ENCODE measurements at places on chromosomes 7 and 10.

DNA sequence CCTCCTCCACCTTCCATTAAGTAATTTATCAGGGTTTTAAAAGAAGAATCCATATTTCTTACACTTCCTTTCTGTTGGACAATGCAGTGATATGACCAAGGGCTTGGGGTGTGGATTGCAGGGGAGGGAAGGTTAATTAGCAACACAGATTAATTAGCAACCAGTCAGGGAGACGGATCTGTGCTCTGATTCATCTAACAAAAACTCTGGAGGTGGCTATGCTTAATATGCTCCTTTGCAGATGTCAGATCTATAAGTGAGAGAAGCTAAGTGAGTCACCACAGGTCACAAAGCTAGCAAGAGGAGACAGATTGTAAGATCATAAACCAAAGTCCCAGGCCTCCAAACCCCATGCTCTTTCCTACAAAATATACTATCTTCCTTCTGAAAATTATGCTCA, 178.8 kb upstream of the ITGB1 start:
- no peak for DNase-seq

- peak; percentile 22 for DNase-seq
Observed at GRCh38 chr7:127251036-127251464, 1.7 kb downstream of the GRM8 start.

DNA sequence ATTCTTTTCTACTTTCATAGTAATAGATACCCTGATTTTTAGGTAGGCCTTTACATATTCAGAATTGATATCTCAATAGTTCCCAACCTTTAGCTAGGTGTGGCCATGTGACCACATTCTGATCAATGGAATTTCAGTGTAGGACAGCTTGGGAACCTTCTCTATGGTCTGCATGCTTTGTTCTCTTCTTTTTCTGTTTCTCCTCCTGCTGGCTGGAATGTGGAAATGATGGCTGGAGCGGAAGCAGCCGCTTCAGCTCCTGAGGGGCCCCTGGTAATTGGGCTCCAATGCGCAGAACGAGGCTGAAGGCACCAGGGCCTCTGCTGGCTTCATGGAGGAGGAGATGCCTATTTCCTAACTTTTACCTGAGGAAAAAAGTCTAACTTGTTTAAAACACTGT, 152.6 kb downstream of the ZMYND11 start:
- no peak for DNase-seq

GRCh38 chr10:96858706-96859050, 26.6 kb downstream of the LCOR start:
- no peak for DNase-seq

GRCh38 chr10:117710181-117710798, 167.7 kb downstream of the EMX2 start:
- no peak for DNase-seq

DNA sequence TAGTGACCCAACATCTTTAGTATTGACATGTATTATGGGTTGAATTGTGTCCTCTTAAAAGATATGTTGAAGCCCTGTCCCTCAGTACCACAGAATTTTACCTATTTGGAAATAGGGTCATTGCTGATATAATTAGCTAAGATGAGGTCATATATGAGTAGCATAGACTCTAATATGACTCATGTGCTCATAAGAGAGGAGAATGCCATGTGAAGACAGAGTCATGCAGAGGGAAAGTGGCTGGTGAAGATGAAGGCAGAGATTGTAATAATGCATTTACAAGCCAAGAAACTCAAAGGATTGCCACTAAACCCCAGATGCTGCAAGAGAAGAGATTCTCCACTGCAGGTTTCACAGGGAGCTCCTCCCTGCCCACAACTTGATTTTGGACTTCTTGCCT, 496.4 kb downstream of the KIF20B start:
- DNase-seq = no peak

DNA sequence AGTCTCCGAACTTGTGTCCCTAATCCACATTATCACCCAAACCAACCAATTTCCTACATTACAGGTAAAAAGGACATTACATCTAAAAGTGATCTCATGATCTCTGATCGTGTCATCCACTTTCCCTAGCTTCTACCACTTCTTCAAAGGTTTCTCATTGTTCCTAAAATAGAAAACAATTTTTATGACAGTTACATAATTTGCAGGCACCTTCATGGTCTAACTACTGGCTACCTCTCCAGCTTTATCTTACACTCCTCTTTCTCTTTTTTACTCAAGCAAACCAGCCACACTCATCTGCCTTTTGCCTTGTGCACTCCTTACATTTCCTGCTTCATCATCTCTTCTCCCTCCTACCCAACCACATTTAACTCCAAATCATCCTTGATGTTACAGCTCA, 886.7 kb upstream of the SORCS1 start:
- no peak for DNase-seq

DNA sequence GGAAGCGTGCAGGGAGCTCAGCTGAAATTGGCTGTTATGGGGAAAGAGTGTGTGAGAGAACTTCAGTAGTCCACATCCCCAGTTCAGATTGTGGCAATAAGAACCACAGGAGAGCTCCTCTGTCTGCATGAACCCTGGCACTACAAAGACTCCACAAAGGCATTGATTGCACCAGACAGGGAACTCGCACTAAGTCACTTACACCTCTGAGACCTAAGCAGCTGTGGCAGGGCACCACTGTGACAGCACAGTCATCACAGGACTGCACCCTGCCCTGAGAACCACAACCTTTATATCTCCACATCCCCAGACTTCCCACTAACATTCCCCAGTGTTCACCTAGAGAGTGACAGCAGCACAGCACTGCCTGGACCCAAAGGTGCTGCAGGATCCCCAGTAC, 226.8 kb downstream of the XPNPEP1 start:
- DNase-seq = no peak

- no peak for DNase-seq
Observed at GRCh38 chr10:13019280-13019679, 17.8 kb upstream of the CCDC3 start.

- DNase-seq = no peak
Observed at GRCh38 chr10:49290131-49290530, 8.8 kb upstream of the C10orf71 start.

GRCh38 chr10:79277579-79278269, 69.5 kb upstream of the PPIF start:
- no peak for DNase-seq

GRCh38 chr10:26969145-26969926, 108.6 kb upstream of the ABI1 start:
- no peak for DNase-seq

DNA sequence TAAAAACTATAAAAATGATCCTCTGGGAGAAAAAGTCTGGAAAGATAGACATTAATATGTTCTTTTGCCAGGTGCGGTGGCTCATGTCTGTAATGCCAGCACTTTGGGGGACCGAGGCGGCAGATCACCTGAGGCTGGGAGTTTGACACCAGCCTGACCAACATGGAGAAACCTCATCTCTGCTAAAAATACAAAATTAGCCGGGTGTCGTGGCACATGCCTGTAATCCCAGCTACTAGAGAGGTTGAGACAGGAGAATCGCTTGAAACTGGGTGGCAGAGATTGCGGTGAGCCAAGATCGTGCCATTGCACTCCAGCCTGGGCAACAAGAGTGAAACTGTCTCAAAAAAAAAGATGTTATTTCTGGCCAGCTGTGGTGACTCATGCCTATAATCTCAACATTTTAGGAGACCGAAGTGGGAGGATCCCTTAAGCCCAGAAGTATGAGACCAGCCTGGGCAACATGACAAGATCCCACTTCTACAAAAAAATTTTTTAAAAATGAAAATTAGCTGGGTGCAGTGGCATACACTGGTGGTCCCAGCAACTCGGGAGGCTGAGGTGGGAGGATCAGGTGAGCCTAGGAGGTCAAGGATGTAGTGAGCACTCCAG, 101.9 kb upstream of the LRRN3 start:
- no peak for DNase-seq

DNA sequence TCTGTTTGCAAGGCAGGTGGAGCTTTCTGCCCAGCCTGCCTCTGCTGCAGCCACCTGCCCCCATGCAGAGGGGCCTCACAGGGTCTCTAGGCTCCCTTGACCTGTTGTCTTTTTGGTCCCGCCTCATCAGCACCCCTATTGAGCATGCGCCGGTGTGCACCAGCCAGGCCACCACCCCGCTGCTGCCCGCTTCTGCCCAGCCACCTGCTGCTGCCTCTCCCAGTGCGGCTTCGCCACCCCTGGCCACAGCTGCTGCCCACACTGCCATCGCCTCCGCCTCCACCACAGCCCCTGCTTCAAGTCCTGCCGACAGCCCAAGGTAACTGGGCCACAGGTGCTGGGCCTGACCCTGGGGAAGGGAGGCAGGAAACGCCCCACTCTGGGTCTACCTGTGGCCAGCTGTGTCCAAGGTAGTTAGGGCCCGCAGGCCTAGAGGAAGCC, 38.1 kb downstream of the LDB3 start:
- DNase-seq = no peak

- no peak for DNase-seq
Observed at GRCh38 chr7:41992881-41993867, 243.8 kb downstream of the GLI3 start.

DNA sequence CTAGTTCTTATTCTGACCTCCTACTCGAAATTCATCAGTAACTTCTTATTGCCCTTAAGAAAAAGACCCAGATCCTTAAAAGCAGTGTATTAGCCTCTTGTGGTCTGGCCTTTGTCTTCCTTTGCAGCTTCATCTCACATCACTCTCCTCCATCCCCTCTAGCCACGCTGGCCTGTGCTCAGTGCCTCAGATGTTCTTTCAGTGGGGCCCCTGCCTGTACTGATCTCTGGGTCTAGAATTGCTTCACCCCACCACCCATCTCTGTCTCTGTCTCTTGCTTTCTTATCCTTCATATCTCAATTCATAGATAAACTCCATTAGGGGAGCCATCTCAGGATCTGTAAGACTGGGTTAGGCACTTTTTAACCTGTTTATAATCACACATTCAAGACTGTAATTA, 1178.5 kb upstream of the C7orf33 start:
- no peak for DNase-seq

- DNase-seq = no peak
Observed at GRCh38 chr7:74030861-74031260, 2.9 kb downstream of the ELN start.

GRCh38 chr7:70029993-70030392, 431.7 kb downstream of the AUTS2 start:
- DNase-seq = no peak

DNA sequence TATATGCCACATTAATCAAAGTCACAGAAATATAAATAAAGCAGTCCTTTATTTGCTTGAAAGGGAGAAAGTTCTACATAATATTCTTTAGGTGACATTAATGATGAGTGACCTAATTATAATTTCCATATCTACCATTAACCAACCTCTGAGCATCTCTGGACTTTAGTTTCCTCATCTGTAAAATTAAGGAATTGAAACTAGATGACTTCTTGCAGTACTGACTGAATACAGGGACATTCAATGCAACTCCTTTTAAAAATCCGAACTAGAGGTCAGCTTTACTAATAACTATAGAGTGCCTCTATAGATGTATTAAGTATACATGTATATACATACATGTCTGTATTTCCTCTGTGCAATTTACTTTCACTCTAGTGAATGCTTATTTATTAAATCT, 3.9 kb downstream of the FMC1 start:
- peak; percentile 68 for DNase-seq

Measured in suppressor macrophage (primary cell).